ENCODE measurements at places on chromosomes 16 and 17.
A peak's percentile ranks its signal among the peaks of the same experiment; 100 is the strongest.

GRCh38 chr17:80068301-80069222 is 32.1 kb downstream of the CCDC40 start:
- DNase-seq: peak; percentile 86

- DNase-seq: peak; percentile 64
These were observed 863 bp downstream of the ADCY9 start for GRCh38 chr16:4115209-4115948.

- peak; percentile 72 for DNase-seq
These were observed 797 bp upstream of the RAB11FIP3 start for GRCh38 chr16:424623-425081.

DNA sequence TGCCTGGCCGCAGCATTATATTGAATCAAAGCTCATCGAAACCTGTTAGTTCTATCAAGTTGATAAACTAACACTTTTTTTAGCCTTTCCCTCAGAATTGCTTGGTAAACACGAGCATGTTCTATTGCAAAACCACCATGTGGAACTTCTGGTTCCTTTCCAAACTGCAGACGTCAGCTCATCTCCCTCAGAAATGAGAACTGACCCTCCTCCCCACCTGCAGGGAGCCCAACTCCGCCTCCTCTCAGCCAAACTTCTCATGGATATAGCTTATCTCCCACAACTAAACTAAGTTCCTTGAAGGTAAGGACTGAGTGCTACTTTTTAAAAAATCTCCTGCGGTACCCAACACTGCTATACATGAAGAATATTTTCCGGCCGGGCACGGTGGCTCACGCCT is 6.7 kb downstream of the SHMT1 start:
- DNase-seq: peak; percentile 30

DNA sequence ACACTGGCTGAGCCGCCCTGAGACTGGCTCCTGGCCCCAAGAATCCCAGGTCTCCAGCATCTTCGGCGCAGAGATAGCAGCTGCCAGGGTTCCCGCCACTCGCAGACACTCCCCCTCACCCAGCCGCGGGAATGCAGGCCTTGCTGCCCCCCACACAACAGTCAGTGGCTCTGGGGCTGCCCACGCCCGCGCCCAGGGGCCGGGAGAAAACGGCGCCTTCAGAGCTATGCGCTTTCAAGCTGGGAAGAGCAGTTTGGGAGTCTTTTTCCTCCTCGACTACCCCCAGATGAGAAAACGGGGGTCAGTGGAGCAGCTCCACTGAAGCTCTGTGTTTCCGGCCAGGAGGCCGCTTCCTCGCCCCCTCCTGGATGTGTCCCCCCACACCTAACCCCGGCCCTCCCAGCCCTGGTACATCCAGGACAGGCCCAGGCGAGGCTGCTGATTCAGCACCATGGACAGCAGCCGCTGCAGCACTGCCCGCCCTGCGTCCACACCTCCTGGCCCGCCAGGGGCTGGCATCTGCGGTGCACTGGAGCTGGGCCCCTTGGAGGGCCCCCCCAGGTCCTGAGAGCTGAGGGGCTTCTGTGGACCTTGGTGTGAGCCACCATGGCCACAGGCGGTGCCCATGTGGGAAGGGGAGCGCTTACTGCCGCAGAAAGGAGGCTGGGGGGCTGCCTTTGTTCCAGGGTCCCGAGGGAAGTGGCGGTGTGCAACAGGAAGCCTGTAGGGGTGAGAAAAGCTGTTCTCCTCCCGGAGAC is 35.7 kb downstream of the CACNA1H start:
- no peak for DNase-seq

GRCh38 chr17:30237296-30238002 is 2.0 kb upstream of the SLC6A4 start:
- DNase-seq: no peak

DNA sequence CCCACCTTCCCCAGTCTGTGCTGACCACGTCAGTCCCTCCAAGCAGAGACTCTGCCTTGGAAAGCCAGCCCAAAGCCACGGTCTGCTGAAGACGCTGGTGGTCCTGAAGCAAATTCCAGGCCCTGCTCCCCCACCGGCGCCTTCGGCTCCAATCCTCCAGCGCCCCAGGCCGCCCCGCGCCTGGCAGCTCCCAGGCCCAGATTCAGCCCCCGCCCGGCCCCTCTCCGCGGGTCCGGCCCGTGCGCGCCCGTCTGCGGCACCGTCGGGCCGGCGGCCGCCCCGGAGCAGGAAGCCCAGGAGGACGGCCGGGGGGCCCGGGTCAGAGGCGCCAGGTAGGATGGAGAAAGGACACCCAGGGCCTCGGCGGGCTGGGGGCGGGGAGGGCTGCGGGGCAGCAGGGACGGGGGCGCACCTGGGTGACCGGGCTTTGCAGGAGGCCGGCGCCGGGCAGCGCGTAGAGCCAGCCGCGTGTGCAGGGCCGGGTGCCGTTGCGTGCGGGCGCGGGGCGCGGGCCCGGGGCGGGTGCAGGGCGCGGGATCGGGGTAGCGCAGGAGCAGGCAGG is 594 bp upstream of the SLC22A31 start:
- no peak for DNase-seq
